ENCODE measurements at places on chromosomes 4 and X.

- DNase-seq: no peak
Observed at GRCh38 chr4:139223682-139224317, 46.8 kb upstream of the ELF2 start.

DNA sequence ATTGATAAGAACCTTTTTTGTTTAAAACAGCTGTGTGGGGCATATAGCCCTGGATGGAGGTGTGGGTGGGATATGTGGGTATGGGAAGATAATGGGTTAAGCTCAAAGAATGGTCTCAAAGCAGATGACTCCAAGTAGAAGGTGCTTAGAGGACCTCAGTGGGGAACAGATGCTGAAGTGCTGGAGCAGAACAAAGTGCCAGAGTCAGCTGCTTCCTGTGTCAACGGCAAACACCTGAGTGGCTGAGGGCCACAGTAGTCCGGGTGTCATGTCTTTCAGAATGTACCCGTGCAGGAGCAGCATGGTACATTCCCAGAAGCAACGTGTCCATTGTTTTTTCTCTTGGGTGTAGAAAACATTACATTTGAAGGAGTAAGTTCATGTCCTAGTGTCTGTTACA lies 210.6 kb downstream of the CCNG2 start:
- no peak for DNase-seq

DNA sequence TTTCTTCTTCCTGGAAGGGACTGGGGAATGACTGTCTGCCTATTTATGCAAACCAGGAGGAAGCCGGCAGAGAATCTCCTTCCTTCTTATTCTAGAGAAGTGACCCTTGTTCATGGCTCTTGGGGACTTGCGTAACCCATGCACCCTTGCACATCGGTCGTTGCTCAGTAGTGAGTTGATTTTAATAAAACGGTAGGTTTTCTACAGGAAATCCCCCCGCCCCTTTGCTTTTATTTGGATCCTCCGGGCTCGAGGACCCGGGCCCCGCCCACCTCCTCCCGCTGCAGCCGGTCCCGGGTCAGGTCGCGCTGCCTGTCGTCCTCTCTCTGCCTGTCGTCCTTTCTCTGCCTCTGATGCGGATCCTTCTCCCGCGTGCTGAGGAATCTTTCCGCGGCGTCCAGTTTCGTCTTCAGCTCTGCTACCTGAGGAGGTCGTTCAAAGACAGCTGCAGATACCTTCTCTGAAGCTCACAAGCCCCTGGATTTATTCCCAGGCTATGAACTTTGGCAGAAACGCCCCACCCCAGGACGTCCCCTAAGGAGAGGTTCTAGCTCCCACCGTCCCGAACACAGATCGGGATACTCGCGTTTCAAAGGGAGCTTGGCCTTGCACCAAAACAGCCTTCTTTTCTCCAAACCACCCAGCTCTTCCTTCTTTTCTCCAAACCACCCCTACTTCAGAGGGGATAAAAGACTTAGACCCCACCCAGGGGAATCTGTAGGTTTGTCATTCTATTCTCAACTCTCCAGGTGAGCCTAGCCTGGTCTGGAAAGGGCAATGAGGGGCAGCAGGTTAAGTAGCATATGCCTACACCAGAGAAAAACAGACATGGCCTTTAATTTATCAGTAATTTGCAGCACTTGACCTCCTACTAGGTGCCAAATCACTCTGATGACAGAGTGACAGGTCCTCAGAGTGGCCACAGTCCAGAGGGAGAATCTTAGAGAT lies 7.0 kb downstream of the TNIP3 start:
- DNase-seq: no peak

DNA sequence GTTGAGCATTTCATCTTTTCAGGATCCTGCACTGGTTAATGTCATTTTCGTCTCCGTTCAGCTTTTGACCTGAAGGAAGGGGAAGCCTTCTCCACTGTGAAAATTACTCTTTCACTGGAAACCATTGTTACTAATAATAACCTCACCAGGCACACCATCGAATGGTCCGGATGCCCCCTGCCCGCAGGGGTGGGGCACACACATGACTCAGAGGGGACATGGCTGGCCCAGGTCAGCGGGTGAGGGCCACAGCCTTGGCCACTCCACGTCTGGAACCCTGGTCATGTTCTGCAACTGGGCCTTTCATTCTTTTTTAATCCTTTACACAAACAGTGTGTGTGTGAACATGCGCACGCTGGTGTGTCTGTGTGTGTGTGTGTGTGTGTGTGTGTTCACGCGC lies 191.8 kb downstream of the BCOR start:
- no peak for DNase-seq

DNA sequence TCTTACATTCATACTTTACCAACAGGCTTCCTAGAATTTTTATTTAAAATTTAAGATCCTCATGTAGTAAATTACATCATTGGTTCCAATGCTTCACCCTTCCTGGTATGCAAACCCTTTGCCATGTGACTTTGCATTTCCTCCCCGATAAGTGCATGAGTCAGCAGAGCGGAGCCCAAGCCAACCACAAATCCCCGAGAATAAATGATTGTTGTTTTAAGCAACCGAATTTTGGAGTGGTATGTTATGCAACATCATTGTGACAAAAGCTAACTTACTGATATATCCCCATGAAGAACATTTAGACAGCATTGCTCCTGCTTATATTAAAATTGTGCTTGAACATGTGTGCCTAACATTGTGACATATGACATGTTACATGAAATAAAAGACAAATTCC lies 199.4 kb upstream of the DDX53 start:
- no peak for DNase-seq

- no peak for DNase-seq
Observed at GRCh38 chrX:54640103-54640690, 110.2 kb downstream of the GNL3L start.

DNA sequence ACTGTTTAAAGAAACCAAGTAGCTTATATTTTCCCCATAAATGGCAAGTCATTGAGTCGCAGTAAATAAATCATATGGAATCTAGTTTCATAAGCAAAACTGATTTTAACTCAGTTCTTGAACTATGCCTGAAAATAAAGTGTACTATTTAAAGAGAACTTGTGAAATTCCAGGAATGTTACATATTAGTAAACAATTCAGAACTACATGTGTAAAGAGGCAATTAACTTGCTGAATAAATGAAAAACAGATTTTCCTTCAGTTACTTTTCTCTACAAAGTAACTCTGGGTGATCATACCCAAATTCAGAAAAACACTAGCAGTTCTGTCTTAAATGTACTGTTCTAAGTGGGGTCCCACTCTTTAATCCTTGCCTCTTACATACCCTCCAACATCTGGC lies 236.1 kb upstream of the EDNRA start:
- DNase-seq: no peak

DNA sequence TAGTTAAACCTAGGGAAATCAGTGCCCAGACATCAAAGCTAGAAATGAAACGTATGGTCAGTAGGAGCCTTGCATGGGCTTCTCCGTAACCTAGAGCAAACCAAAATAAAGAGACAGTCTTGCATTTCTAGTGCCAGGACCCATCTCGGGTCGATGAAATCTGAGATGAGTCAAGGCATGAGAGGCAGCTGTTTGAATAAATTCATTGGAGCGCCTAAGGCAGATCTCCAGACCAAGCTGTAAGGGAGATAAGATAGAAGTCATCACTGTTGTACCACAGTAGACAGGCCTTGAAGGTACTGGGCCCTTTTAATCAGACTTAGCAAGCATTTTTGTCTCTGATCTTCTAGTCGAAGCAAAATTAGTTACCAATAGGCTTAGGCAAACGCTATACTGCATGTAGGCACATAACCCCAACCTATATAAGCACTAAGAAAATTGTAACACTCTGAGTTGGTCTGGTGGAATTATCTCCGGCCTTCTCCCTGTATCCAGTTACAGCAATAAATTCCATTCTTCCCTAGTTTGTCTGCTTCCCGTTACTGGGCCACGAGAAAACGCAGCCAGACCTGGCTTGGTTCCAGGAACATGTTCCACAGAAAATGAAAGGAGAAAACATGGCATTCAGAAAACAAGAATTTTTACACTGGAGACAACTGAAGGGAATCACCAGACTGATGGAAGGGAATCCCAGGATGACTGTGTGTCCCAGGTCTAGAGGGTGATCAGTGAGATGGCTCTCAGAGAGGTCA lies 21.1 kb upstream of the PAPSS1 start:
- DNase-seq: no peak

- DNase-seq: peak; percentile 54
Observed at GRCh38 chr4:153750197-153750817, 9.5 kb downstream of the RNF175 start.

DNA sequence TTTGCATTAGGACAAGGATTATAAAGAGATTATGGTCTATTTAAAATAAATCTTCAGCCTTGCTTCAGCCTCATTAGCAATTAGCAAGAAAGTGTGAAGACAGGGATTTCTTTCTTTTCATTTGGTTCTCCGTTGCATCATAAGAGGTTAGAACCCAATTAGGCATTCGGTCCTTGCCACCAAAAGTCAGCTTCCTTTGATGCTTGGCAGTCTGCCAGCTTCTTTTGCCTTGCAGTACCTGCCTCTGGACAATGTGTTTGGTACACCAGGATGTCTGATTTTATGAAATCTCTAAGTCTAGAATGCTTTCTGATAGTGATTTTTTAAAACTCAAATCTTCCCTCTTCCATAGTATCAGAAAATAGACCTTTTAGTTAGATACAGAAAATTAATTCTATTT lies 12.4 kb downstream of the SMIM20 start:
- DNase-seq: no peak

DNA sequence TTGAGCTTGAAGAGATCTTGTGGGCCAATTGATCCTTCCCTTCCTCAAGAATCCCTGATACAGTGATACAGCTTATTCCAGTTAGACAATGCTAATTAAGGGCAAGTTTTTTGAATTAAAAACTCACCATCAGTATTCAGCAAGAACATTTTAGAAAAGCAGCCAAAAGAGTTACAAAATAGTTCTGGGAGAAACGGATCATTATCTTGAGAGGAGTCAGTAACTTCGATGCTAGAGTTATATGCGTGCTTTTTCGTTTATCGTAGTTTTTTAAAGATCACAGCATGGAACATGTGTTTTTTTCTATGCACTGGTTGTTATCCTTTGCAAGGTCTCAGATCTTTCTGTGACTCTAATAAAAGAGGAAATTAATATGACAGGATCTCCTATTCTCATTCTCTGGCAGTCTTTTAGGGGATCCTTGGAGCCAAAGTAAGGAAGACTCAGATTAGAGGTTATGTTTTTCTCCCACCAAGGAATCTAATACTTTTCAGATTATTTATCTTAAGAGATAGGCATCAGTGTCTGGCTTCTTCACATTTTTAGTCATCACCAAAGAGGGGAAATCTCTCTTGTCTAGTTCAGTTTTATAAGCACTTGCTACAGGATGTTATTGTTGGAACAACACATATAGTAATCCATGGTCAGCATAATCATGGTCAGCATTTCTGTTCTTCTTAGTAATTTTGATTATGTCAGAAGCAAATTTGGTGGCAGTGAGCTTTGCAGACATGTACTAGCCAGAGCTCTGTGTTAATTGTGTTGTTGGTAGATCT lies 109.7 kb downstream of the PDLIM5 start:
- DNase-seq: no peak

GRCh38 chrX:154018518-154019060 lies 1.1 kb downstream of the IRAK1 start:
- DNase-seq: no peak

DNA sequence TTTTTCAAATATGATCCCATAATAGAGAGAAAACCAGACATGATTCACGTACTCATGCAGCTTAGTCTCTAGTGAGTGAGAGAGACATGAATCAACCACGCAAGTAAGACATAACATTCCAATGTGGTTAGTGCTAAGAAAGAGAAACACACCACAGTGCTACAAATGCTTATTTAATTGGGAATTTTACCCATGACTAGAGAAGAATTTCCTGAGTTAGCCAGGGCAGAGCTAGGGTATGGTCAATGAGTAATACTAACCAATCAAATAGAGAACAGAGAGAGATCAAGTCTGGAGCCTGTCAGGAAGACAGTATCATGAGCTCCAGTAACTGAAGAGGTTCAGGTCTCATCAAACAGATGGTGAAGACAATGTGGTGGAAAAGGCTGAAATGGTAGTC lies 495.2 kb downstream of the PDGFC start:
- DNase-seq: no peak

GRCh38 chr4:43244688-43245382 lies 352.3 kb downstream of the GRXCR1 start:
- DNase-seq: no peak

DNA sequence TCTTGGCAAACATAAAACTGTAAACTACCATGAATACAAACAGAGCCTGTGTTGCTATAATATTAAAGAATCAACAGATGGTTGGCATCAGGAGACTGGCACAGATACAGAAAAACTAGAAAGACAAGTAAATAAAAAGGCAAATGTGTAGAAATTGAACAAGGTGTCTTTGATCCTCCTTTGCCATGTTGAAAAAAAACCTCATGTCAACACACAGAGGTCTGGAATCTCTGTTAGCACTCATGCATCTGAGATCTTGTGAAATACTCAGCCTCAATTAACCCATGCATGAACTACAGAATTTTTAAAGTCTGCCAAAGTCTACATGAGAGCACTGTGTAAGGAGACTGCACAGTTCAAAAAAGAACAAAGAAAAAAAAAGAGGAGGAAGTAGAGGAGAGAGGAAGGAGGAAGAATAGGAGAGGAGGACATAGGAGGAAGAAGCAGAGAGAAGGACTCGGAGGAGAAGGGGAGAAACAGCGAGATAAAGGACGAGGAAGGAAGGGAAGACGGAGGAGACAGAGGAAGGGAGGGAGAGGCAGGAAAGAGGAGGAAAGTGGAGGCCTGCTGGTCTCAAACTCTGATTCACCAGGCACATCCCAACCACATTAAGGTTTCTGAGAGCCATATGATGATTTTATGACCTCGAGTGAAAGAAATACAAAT lies 52.8 kb downstream of the PRDM5 start:
- no peak for DNase-seq

DNA sequence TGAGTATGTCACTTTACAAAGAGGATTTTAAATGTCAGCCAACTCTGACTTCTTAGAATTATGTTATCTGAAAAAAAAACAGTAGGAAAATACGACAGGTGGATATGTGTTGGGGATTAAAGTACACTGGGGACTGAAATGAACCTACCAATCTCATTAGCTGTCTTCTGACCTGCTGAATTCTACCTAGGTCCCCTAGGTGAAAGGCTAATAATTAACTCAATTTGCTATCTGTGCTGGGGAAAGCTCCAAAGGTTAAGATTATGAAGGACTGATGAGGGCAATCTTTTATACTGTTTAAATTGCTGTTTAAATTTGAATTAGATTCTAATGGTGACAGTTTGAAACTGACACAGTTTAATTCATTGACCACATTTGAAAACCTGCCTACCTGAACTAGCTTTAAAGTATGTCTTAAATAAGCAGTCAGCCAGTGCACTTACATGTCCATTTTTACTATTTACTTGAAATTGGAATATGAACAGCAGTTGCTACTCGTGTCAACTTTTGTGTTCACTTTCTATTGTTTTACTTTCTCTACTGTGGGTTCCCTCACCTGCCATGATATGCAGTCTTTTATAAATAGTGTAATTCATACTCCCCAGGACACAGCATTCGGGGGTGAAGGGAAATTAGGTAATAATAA lies 977.3 kb downstream of the C4orf33 start:
- no peak for DNase-seq

DNA sequence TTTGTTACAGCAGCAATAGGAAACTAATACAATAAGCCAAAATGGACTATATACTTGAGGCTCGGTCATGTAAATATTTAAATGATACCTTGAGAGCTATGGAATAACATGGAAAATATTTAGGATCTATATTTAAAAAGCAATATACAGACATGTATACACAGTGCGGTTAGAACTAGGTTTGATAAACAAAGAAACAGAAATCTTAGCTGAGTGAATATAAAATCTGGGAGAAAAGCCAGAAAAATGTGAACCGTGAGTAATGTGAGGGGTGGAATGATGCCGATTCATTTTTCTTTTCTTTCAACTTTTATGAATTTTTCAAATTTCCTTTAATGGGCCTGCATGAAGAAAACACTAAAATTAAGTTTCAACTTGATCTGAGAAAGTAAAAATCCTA lies 104.1 kb downstream of the ATXN3L start:
- DNase-seq: no peak

Measured in NCI-H1694 (cell line).